ENCODE measurements at places on chromosomes 6 and 20. TPM values are rescaled to one million over a fixed set of nuclear protein-coding genes. Genes with fewer than 3 reads are reported as not detected.

DNA sequence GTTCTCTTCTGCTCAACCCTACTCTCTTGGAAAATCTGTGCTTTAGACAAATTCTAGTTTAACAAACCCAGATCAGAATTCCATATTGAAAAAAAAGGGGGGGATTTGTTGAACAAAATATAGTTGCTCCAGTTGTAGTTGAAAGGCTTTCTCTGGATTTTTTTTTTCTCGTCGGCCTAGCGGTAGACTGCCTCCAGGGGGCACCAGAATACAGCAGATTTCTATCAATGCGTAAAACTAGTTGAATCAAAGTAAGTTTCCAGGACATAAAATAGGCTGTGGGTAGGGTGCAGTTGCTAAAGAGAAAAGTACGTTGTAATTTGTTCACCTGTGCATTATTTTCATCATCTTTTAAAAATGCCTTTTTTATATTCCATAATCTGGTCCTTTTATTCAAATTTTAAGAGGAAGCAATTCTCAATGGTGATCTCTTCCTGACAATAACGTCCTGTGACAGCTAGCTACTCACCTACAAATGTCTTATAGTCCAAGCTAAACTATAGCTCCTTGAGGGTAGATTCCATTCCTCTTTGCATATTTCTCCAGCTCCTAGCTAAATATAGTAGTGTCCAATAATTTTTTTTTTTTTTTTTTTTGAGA lies 105.4 kb downstream of the PERP start:
- no peaks in the 10 kb centered on the region for H3K36me3 ChIP-seq
- H3K4me1 ChIP-seq, result no peaks in the 10 kb centered on the region
- no peaks in the 10 kb centered on the region for H3K27me3 ChIP-seq

- H3K27me3 ChIP-seq, result no peaks in the 10 kb centered on the region
- DNase-seq, result no peak
- no peaks in the 10 kb centered on the region for H3K4me1 ChIP-seq
- no peak overlapping the region for H3K4me3 ChIP-seq
Observed at GRCh38 chr20:16209951-16210361, 363.3 kb downstream of the KIF16B start.

The SIRPD gene
- polyA plus RNA-seq, result not detected

DNA sequence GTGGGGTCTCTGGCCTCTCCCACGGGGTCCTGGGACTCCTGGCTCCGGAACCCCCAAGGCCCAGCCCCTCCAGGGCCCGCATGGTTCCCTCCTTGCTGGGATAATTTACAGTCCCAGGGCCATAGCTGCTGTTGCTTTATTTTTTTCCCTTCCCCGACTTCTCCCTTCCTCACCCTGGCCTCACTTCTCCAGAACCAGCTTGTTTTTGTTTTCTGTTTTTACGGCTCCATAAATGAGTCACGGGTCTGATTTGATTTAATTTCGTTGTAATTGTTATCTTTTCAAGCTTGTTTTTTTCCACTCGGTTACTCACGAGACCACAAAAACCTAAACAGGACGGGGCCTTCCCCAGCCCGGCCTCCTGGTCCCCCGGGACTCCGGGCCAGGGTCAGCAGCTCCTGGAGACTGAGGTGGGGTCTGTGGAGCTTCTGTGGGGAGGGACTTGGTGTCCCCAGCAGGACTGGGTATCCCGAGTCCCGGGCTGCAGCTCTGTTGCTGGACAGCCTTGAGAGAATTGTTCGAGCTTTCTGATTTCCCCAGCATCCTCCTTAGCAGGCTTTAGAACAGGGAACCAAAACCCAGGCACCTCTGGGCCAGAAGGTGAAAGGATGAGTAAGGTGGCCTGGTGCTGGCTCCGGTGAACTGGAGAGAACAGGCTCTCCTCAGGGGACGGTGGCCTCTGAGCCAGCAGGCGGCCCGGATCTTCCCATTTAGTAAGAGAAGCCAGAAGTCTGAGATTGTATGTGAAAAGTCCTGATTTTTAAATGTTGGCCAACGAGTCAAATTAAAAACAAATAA lies 94.9 kb downstream of the CEBPB start:
- peak; percentile 64 for DNase-seq
- peaks cover 14% of the 10 kb centered on the region for H3K4me1 ChIP-seq
- H3K36me3 ChIP-seq, result no peaks in the 10 kb centered on the region
- H3K27me3 ChIP-seq, result no peaks in the 10 kb centered on the region
- H3K27ac ChIP-seq, result peak overlapping the region; percentile 43
- H3K4me3 ChIP-seq, result no peak overlapping the region

DNA sequence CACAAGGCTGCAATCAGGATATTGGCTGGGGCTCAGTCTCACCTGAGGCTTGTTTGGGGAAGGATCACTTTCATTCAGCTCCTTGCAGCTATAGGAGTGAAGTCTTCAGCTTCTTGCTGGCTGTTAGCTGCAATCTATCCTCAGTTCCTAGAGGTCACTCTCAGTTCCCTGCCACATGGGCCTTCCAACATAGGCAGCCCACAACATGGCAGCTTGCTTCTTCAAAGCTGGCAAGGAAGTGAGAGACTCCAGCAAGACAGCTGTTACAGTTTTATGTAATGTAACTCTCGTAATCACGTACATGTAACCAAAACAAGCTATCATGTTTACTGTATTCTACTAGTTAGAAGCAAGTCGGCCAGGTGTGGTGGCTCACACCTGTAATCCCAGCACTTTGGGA lies 226.9 kb downstream of the CDC5L start:
- H3K4me3 ChIP-seq, result no peak overlapping the region
- H3K27ac ChIP-seq, result no peak overlapping the region
- H3K27me3 ChIP-seq, result no peaks in the 10 kb centered on the region
- no peaks in the 10 kb centered on the region for H3K36me3 ChIP-seq
- H3K4me1 ChIP-seq, result no peaks in the 10 kb centered on the region

GRCh38 chr20:40265825-40266533 lies 423.1 kb downstream of the MAFB start:
- H3K4me3 ChIP-seq, result no peak overlapping the region
- DNase-seq, result peak; percentile 35
- peaks cover 4% of the 10 kb centered on the region for H3K4me1 ChIP-seq
- H3K27me3 ChIP-seq, result no peaks in the 10 kb centered on the region

The RBM39 gene
- 98.4 TPM for polyA plus RNA-seq

The BHLHE23 gene
- not detected for polyA plus RNA-seq

- no peaks in the 10 kb centered on the region for H3K36me3 ChIP-seq
- no peak overlapping the region for H3K4me3 ChIP-seq
- no peaks in the 10 kb centered on the region for H3K27me3 ChIP-seq
- no peak for DNase-seq
Observed at GRCh38 chr6:81517455-81517854, 235.0 kb downstream of the TENT5A start.

DNA sequence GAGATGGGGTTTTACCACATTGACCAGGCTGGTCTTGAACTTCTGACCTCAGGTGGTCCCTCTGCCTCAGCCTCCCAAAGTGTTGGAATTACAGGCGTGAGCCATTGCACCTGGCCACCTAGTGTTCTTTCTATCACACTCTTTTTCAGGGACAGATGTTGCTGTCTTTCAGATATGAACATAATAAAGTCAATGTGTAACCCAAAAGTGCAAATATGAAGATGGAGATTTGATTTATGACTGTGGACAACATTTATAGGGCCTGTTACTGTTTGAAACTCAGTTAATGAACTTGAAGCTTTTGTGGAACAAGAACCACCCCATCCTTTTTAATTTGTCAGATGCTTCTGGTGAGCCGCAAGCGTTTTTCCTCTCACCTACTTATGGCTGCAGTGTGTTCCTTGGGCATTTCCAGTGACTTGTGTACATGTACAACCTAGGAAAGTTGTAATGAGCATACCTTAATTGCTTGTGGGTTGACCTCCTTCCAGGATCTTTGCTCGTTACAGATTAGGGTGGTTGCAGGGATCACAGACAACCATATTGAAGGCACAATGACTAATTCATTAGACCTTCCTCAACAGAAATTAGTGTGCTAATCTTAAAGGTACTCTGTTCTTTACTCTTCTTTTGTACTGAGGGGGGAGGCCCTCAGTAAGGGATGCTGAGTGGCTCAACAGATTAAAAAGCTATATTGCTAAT lies 6.8 kb downstream of the TBPL1 start:
- no peaks in the 10 kb centered on the region for H3K27me3 ChIP-seq
- no peak overlapping the region for H3K27ac ChIP-seq
- no peak overlapping the region for H3K4me3 ChIP-seq

The METTL24 gene
- polyA plus RNA-seq, result not detected

The EMILIN3 gene
- polyA plus RNA-seq, result 0.02 TPM

GRCh38 chr20:2759143-2759542 lies 41.3 kb downstream of the CPXM1 start:
- H3K36me3 ChIP-seq, result no peaks in the 10 kb centered on the region
- no peak for DNase-seq
- H3K27me3 ChIP-seq, result no peaks in the 10 kb centered on the region
- no peak overlapping the region for H3K4me3 ChIP-seq
- no peaks in the 10 kb centered on the region for H3K4me1 ChIP-seq
- H3K27ac ChIP-seq, result no peak overlapping the region

- H3K27me3 ChIP-seq, result peaks cover 12% of the 10 kb centered on the region
- no peaks in the 10 kb centered on the region for H3K4me1 ChIP-seq
- no peak overlapping the region for H3K4me3 ChIP-seq
- DNase-seq, result no peak
- no peaks in the 10 kb centered on the region for H3K36me3 ChIP-seq
- H3K27ac ChIP-seq, result no peak overlapping the region
Observed at GRCh38 chr20:36085686-36086267, 68.8 kb upstream of the EPB41L1 start.

The ACTR5 gene
- polyA plus RNA-seq, result 9.7 TPM

- H3K4me1 ChIP-seq, result no peaks in the 10 kb centered on the region
- H3K36me3 ChIP-seq, result no peaks in the 10 kb centered on the region
- no peak overlapping the region for H3K27ac ChIP-seq
- H3K4me3 ChIP-seq, result no peak overlapping the region
Observed at GRCh38 chr6:27208042-27208441, 39.5 kb upstream of the PRSS16 start.

DNA sequence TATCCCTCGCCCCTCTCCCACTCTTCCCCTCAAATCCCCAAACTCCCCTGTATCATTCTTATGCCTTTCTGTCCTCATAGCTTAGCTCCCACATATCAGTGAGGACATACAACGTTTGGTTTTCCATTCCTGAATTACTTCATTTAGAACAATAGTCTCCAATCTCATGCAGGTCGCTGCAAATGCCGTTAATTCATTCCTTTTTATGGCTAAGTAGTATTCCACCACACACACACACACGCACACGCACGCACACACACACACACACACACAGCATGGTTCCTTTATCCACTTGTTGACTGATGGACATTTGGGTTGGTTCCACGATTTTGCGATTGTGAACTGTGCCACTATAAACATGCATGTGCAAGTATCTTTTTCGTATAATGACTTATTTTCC lies 112.7 kb downstream of the KIF13A start:
- H3K27ac ChIP-seq, result no peak overlapping the region
- no peaks in the 10 kb centered on the region for H3K27me3 ChIP-seq
- H3K4me1 ChIP-seq, result peaks cover 15% of the 10 kb centered on the region
- H3K36me3 ChIP-seq, result peaks cover 11% of the 10 kb centered on the region
- no peak overlapping the region for H3K4me3 ChIP-seq

GRCh38 chr6:33075568-33076405 lies at the start of gene HLA-DPB1:
Gene HLA-DPB1 (plus strand): TSS chr6:33075990. CDS start chr6:33076042, 52 bp downstream.
- H3K36me3 ChIP-seq, result no peaks in the 10 kb centered on the region
- DNase-seq, result peak; percentile 62
- peaks cover 3% of the 10 kb centered on the region for H3K4me1 ChIP-seq

- H3K27me3 ChIP-seq, result no peaks in the 10 kb centered on the region
- DNase-seq, result no peak
- H3K36me3 ChIP-seq, result no peaks in the 10 kb centered on the region
- no peaks in the 10 kb centered on the region for H3K4me1 ChIP-seq
- no peak overlapping the region for H3K27ac ChIP-seq
Observed at GRCh38 chr6:40852779-40853373, 186.1 kb downstream of the UNC5CL start.

GRCh38 chr6:20891161-20891560 lies 356.9 kb downstream of the CDKAL1 start:
- DNase-seq, result no peak
- H3K27me3 ChIP-seq, result no peaks in the 10 kb centered on the region
- no peaks in the 10 kb centered on the region for H3K4me1 ChIP-seq
- no peaks in the 10 kb centered on the region for H3K36me3 ChIP-seq
- H3K27ac ChIP-seq, result no peak overlapping the region

The CYP39A1 gene
- not detected for polyA plus RNA-seq

DNA sequence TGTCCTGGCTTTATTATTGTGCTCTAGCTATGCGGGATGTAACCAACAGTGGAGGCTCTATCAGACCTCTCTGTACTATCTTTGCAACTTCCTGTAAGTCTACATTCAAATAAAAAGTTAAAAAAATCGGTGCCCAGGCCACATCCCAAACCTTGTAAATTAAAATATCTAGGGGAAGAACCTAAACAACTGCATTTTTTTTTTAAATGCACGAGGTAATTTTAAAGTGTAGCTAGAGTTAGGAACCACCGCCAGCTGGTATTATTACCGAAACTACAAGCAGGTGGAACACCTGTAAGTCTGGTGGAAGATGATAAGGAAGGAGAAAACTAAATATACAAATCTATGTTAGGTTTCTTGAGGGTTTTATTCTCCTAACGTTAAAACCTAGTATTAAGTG lies 34.5 kb upstream of the ID4 start:
- H3K36me3 ChIP-seq, result no peaks in the 10 kb centered on the region
- DNase-seq, result no peak
- peaks cover 3% of the 10 kb centered on the region for H3K4me1 ChIP-seq
- H3K4me3 ChIP-seq, result no peak overlapping the region
- peak overlapping the region; percentile 100 for H3K27ac ChIP-seq

GRCh38 chr6:72328775-72329174 lies 293.1 kb upstream of the KCNQ5 start:
- H3K4me3 ChIP-seq, result no peak overlapping the region
- H3K27ac ChIP-seq, result no peak overlapping the region
- no peaks in the 10 kb centered on the region for H3K36me3 ChIP-seq
- H3K4me1 ChIP-seq, result no peaks in the 10 kb centered on the region

The ACSS2 gene
- polyA plus RNA-seq, result 25.5 TPM

DNA sequence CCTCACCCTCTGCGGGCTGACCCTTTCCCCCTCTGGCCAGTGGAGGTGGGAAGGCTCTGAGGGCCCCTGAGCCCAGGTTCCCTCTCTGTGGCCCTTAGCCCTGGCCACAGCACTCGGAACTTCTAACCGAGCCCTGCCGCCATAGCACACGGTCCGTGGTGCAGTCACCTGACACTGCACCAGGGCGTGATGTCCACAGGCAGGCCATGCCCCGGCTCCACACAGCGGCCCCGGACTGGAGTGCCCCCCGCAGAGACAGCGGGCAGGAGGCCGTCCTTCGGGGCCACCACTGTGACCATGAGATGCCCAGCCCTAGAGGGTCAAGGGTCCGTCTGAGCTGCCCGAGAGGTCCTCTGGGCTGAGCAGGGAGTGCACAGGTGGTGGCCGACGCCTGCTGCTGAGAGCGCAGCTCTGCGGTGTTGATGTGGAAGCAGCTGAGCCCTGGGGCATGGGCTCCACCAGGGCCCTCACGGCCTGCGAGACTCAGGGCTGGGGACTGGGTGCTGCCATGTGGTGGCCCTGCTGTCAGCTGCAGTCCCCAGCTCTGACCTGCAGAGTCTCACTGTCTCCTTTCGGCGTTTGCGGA lies 11.2 kb upstream of the BHLHE23 start:
- peaks cover 89% of the 10 kb centered on the region for H3K27me3 ChIP-seq
- no peaks in the 10 kb centered on the region for H3K36me3 ChIP-seq
- no peaks in the 10 kb centered on the region for H3K4me1 ChIP-seq
- H3K27ac ChIP-seq, result no peak overlapping the region
- peak; percentile 69 for DNase-seq

The HMGN4 gene
- polyA plus RNA-seq, result 79.7 TPM

The IL20RA gene
- 0.29 TPM for polyA plus RNA-seq

GRCh38 chr6:45421709-45422502 lies 44.2 kb upstream of the SUPT3H start:
- no peaks in the 10 kb centered on the region for H3K27me3 ChIP-seq
- DNase-seq, result peak; percentile 76
- H3K4me1 ChIP-seq, result peaks cover 16% of the 10 kb centered on the region
- H3K27ac ChIP-seq, result peak overlapping the region; percentile 67

The MAS1 gene
- polyA plus RNA-seq, result not detected

- no peaks in the 10 kb centered on the region for H3K36me3 ChIP-seq
- H3K4me3 ChIP-seq, result no peak overlapping the region
- no peaks in the 10 kb centered on the region for H3K27me3 ChIP-seq
- H3K4me1 ChIP-seq, result no peaks in the 10 kb centered on the region
Observed at GRCh38 chr6:45148711-45149341, 179.3 kb upstream of the RUNX2 start.

Data from SK-N-SH (cell line).